ENCODE measurements at places on chromosomes 7 and 10.
A peak's percentile ranks its signal among the peaks of the same experiment; 100 is the strongest.

DNA sequence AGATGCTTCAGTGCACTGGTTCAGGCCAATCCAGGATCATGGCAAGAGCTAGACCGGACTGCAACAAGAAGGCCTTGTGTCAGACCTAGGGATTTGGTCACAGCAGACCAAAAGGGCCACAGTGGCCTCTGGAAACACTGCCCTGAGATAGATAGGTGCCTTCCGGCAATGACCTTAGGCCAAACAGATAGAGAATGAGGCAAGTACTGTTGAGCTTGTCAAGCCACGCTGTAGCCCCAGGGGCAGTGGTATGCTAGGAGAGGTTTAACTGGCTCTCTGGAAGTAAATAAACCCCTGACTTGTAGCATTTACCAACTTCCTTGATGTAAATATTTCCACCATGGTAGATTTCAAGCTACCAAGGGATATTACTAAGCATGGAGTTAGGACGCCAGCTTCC, 197.5 kb downstream of the GRID1 start:
- DNase-seq, result peak; percentile 28

DNA sequence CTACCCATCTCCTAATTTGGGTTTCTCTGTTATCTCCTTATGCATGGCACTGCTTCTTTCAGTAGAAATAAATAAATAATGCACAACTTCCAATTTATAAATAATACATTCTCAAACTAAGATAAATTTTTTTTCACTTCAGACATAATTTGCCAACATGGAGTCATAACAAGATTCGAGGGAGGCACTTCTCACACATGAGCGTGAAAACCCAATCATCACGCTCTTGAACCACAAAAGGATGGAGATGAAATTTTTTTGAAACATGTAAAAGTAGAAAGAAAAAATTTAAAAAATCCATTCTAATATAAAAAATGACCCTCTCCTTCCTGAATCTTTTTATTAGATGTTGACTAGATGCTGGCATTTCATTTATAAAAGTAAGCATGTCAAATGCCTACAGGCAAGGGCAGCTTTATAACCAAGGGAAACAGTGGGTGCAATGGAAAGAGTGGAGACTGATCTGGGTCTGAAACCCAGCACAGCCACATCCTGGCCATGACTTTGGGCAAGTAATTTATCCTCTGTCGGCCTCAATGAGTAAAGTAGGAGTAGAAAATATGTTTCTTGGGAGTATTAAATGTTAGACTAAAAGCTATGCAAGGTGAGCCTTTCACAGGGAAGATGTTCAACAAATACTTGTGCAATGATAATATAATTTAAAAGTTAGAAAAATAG, 185.0 kb downstream of the STK31 start:
- no peak for DNase-seq

GRCh38 chr7:139536152-139536551, 12.7 kb downstream of the CLEC2L start:
- DNase-seq, result no peak

DNA sequence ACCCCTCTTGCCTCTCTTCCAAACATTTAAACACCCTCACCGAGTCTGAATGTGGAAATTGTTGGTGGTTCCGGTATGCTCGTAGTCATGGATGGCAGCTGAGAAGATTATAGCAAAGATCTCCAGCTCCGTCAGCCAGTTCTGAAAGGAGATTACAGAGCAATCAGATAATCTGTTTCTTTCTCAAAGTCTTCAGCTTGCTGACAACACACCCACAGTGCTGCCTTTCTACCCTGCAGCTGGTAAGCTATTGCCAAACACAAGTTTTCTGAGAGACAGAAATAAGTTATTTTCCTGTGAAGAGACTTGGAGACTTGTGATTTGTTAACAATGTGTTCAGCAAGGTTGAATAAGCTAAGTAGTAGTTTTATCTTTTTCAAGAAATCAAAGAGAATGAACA, 163.6 kb downstream of the PPP1R17 start:
- no peak for DNase-seq

- no peak for DNase-seq
Measured at GRCh38 chr7:94252971-94253370, 141.7 kb upstream of the COL1A2 start.

DNA sequence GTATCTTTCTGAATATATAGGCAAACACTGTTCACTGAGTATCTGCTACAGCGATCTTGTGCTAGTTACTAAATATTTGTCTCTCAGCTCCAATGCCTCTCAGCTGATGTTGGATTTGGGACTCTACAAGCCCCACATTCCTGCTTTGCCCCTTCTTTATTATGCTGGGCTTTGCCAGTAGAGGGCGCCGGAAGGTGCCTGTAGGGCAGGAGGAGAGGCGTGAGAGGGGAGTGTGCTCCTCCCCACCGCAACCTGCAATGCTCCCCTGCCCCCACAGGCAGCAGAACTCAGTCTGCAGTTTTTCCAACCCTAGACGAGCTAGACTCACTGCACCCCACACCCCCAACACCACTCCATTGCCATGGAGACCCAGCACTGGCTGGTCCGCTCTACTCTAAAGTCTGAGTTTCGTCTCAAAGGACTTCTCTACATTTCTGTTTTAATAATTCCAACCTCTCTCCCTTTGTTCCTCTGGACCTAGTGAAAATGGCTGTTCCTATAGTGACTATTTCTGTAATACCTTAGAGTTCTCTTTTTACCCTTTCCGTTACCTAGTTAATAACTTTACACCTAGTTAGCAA, 337.6 kb downstream of the CCSER2 start:
- no peak for DNase-seq

- DNase-seq, result no peak
Measured at GRCh38 chr7:37977243-37977642, 56.8 kb downstream of the EPDR1 start.

DNA sequence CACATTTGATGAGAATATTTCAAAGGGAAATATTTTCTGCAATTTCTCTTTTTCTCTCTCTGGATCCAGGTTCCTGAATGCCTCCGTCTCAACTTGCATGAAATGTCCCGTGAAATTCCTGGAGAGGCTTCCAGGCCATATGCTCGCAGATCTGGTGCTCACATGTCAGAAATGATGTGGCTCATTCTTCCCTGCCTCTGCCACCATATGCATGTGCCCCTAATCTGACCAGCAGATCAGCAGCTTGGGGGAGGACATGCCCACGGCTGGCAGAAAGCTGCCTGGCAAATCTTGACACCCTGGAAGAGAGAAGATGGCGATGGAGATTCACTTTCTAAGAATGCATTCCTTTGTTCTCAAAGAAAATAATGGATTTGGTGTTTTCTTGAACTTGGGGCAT, 490.7 kb downstream of the RPS24 start:
- no peak for DNase-seq

DNA sequence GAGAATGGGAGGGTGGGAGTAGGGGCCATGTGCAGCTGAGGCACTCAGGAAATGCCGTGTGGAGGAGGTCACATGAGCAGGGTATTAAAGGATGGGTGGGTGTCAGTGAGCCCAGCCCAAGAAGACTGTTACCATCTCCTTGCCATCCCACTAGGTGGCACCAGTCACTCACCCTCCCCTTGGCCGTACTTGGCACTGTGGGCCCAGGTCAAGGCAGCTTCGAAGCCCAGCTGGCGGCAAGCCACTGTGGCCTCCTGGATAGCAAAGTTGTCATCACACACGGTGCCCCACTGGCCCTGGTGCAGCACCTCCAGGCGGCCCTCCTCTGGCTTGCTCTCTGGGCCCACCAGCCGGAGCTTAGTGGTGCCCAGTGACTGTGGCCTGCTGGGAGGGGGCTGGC, 5.4 kb downstream of the LOXL4 start:
- no peak for DNase-seq
